ENCODE measurements at places on chromosomes 12 and 14. TPM values are rescaled to one million over a fixed set of nuclear protein-coding genes. Genes with fewer than 3 reads are reported as not detected.

The NUAK1 gene
- total RNA-seq: 18.9 TPM

The NELL2 gene
- 54.2 TPM for total RNA-seq

The KLRF2 gene
- total RNA-seq: not detected

The SELPLG gene
- 0.13 TPM for total RNA-seq

The REP15 gene
- 0.80 TPM for total RNA-seq

DNA sequence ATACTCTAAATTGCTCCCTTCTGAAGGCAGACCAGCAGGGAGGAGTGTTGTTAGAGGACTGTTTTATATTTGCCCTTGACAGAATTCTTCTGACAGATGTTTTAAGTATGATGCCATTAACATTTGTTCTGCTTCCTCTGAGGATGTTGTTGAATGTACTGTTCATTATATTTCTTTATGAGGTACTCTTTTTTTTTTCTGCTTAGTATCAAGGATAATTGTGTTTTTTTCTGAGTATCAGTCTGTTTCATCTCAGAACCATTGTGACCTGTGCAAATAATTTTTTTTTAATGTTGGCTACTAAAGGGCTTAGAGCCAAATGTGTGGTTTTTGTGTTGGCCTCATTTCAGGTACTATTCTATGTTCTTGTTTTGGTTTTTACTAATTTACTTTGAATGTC, 10.6 kb downstream of the METAP2 start:
- DNase-seq: no peak

DNA sequence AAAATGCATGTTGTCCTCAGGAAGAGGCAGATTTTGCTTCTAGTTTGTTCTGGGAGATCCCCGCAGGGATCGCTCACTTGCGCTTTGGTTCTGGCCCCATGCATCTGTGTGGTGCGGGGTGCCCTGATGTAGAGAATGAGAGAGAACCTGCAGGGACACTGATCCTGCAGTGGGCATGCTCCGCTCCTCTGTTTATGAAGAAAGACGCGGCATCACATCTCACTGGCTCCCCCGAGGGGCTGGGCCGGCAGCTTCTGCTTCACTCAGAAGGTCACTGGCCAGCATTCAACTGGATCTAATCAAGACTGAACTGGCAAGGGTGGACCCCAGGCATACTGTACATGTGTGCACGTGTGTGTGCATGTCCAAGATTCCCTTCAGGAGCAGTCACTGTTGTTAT, 164.2 kb downstream of the CALM1 start:
- no peak for DNase-seq

DNA sequence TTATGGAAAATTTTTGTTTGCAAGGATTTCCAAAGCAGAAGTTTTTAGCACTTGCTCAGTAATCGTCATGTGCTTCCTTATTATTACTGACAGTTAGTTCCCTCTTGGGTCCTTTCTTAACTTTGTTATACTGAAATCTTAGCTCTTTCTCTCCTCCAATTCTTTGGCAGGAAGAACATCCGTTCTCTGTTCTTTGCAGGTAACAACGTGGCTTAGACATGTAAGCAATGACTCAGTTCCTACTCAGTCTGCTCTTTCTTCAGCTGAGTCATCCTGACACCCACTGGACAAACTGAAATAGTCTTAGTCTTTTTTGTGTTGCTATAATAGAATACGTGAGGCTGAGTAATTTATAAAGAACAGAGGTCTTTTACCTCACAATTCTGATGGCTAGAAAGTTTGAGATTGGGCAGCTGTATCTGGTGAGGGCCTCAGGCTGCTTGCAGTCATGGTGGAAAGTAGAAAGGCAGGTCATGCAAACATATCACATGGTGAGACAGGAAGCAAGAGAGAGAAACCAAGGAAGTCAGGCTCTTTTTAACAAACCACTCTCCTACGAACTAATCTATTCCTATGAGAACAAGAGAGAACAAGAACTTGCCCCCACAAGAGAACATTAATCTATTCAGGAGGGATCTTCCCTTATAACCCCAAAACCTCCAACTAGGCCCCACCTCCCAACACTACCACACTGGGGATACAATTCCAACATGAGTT, 49.2 kb downstream of the TESPA1 start:
- DNase-seq: no peak

DNA sequence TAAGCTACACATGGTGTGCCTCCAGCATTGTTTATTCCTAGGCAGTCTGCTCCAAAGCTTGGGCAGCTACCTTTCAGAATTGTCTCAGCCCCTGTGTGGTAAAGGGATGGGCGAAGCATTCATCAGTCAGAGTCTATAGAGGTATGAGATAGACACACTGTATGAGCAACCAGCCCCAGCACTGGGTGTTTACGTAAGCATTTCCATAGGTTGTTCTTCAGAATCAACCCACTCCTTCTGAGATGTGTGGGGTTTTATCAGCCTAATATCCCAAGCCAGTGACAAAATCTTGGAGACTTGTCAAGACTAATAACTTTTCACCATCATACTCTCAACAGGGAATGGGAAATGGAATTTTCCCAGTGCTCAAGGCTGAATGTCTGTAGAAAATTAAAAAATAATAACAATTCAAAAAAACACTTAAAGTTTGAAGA, 98.2 kb downstream of the BTG1 start:
- DNase-seq: no peak

DNA sequence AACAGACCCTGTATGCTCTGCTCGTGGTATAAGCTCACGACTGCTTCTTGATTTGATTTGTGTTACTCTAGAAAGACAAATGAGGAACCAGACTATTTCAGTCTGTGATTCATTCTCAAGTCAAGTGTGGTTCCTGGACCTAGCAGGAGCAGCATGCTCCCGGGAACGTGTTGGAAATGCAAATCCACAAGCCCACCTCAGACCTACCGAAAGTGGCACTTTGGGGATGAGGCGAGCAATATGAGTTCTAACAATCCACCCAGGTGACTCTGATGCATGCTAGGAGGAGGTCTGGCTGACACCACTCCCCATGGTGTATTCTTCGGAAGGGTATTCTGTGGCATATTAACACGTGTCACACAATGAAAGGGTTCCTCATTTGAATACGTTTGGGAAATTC, 59.5 kb upstream of the TMX1 start:
- DNase-seq: no peak

DNA sequence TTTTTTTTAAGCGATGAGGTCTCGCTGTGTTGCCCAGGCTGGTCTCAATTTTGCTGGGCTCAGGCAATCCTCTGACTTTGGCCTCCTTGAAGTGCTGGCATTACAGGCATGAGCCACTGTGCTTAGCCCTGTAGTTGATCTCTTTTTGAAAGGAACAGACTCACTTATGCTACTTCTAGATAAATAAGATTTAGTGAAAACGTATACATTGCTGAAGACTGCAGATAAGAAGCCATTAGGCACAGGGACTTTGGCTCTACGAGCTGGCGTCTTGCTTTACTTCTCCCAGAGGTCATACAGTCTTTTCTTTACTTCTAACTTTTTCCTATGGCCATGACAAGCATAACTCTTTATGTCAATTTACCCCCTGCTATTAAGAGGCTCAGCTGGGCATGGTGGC, 9.4 kb downstream of the PTGR2 start:
- no peak for DNase-seq

DNA sequence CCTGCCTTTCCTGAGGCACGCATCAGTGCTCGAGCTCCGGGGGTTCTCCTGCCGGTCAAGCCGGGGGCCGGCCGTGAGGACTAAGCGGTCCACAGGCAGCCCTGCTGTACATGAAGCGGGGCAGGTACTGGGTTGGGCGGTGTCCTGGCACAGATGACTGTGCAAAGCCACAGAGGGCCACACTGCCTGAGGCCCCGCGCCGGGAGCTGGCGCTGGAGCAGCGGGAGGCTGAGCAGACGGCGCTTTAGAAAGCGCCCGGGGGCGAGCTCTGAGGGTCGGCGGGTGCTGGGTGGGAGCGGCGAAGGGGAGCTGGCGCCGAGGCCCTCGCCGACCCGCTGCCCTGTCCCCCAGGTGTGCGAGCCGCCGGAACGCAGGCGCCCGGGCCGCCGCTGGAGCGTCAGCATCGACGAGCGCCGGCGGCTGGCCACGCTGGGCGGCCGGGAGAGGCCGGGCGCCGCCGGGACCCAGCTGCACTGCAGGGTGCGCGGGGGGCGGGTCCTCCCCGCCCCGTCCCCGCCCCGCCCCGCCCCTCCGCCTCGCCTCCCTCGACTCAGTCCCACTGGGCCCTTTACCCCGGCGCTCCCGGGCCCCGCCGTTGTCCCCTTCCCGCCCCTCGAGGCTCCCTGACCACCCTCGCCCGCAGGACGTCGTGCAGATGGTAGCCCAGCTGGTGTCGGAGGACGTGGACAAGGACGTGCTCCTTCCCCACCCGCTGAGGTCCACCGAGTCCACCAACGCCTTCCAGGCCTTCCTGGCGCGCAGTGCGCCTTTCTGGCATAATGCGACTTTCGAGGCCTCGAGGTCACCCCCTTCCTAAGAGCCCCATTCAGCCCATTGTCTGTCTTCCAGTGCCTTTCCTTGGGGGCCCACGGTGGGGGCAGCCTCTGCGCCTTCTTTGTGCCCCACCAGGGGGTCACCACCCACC, 8.3 kb upstream of the MTA1 start:
- no peak for DNase-seq

DNA sequence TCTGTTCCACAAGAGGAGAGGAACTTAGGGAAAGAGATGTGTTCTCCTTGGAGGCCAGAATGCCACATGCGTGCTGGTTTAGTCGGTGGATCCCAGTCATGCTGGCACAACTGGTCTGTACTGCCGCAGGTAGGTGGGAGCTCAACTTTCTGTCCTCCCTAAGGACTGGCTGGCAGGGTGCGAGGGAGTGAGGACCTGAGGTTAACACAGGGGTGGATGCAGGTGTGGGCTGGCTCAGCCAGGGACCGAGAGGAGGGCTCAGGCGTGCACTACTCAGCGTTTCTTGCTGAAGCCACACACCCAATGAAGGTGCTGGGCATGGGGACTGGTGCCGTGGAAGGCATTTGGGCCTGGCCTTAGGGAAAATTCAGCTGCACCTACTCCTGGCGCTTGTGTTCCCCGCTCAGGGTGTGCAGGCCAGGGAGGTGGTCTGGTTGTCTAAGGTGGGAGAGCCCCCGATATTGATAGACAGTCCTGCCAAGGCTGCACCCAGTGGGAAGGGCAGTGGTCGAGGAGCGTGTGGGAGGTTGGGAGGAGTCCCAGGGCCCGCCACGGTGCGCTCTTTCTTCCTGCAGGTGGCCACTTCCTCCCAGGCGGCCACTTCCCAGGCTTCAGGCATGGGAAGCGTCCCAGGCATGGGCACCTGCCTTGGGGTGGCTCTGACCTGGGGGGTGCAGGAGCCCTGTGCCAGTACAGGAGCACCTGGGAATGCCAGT, 138.4 kb downstream of the ADGRD1 start:
- no peak for DNase-seq

GRCh38 chr14:93986955-93987354, 10.1 kb upstream of the CCDC197 start:
- no peak for DNase-seq

DNA sequence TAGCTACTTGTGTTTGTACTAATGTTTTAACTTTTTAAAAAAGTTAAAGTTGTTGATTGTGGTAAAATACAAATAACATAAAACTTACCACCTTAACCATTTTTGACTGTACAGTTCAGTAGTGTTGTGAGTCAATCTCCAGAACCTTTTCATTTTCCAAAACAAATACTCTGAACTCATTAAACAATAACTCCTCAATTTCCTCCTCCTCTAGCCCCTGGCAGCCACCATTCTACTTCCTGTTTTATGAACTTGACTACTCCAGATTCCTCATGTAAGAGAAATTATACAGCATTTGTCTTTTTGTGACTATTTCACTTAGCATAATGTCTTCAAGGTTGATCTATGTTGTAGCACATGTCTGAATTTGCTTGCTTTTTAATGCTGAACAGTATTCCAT, 299.1 kb upstream of the AMIGO2 start:
- DNase-seq: no peak
